ENCODE measurements at places on chromosomes 6 and 20. TPM values are rescaled to one million over a fixed set of nuclear protein-coding genes. Genes with fewer than 3 reads are reported as not detected.

- no peak for DNase-seq
Measured at GRCh38 chr6:6713657-6714056, 125.1 kb downstream of the LY86 start.

GRCh38 chr20:32382102-32382950 is 24.2 kb downstream of the ASXL1 start:
- no peak for DNase-seq

The TAAR8 gene
- total RNA-seq, result not detected

DNA sequence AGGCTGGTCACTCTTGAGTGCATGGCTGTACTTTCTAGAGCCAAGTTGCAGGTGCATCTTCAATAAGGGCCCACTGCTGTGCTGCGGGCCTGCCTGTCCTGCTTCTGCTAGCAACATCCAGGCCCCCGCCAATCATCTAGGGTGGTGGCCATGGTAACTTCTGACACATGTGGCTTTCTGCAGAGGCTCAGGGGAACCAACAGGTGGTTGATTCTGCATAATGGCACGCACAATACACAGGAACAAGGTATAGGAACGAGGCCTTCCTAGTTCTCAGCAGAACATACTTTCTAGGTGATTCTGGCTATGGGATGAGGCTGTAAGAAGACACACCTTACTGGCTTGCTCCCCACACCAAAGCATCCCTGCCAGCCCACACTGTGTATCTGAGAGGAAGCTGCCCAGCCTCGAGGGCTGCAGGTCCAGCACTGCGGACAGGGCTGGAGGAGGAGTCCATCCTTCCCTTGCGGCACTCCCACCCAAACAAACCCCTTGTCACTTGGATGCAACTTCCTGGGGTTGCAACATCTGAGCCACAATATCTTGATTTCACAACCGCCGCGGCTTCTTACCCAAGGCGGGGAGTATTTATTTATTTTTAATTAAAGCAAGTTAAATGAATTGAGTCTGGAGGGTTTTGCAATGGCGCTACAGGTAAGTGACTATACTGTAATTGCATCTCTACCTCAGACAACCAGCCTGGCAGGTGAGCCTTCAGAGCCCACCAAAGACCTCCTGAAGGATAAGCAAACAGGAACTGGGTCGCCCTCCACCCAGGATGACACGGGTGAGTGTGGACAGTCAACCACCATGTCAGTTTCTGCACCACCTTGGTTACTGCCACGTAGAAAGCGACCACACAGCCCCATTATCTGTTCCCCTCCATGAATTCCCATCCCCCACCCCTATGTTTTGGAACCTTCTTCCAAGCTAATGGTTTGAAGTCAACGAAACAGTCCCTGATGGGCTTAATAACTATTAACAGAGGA is 49.6 kb downstream of the SULF2 start:
- peak; percentile 52 for DNase-seq

The FNDC11 gene
- total RNA-seq, result 0.15 TPM

- DNase-seq, result no peak
Measured at GRCh38 chr6:17352302-17352701, 41.1 kb upstream of the CAP2 start.

DNA sequence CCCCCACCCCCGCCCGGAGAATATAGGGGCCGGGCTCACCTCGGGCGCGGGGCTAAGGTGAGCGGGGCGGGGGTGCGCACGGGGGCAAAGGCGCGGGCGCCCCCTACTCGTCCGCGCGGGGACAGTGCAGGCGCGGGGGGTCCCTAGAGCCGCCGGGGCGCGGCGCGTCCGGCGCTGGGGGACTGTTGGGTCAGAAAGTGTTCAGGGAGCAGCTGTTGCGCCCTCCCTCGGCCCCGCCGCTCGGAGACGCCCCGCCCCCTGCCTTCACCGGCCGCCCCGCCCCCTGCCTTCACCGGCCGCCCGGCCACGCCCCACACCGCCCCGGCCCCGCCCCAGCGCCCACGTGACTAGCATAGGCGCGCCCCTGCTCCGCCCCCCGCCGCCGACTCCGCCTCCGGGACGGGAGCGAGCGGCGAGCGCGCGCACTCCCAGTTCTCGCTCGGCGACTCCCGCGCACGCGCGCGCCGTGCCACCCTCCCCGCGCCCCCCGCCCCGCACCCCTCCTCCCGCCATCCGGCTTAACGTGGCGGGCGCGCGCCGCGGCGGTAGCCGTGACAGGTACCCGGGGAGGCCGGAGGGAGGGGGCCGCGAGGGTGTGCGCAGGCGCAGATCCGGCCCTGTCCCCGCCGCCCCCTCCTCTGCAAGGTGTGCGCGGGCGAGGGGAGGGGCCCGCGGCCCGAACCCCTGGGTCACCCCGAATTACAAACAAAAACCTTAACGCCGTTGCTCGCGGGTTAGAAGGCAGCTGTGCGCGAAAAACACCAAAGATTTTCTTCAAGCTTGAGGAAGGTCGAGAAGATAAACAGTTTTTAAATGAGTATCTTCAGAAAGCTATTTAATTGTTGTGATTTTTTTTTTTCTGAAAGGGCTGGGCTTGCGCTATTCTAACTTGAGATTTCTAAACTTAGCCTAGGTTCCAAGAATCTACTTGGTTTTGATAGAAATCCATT is 704 bp upstream of the ZNF217 start:
- DNase-seq, result peak; percentile 99

GRCh38 chr20:17653835-17654648 is 28.0 kb downstream of the RRBP1 start:
- DNase-seq, result no peak

DNA sequence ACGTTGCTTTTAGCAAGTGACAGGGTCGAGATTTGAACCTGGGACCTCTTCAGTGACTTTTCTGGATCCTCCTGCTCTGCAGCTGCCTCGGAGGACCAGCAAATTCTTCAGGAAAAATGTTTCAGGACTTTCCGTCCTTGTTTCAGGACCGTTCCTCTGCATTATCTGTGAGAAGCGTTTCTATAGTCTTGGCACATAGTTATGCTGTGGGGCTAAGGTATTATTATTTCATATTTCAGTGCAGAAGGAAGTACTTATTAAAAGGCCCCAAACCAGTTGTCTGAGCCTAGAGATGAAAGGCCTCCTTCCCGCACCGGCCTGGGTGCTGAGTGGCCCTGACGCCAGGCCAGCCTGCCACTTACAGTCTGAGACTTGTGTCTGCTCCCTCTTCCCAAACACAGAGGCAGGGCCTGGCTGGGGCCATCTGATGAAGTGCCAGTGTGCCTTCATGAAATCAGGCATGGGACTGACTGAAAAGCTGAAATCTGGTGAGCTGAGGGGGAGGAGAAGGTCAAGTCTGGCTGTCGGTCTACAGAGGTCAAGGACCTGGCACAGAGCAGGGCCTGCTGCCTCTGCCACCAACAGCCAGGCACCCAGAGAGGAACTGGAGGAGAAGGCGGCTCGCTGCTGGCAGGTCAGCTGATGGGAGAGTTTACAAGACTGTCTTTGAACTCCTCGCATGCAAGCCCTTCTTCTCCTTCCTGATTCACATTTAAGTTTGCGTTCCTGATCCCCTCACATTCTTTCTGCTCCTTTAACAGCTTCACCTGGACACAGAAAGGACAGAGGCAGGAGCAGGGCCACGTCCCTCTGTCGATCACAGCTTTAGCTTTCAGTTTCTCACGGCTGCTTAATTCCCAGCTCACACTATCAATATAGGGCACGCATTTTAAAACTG is 8.9 kb upstream of the QKI start:
- peak; percentile 80 for DNase-seq

- no peak for DNase-seq
Measured at GRCh38 chr6:160445130-160445529, 97.0 kb downstream of the SLC22A3 start.

DNA sequence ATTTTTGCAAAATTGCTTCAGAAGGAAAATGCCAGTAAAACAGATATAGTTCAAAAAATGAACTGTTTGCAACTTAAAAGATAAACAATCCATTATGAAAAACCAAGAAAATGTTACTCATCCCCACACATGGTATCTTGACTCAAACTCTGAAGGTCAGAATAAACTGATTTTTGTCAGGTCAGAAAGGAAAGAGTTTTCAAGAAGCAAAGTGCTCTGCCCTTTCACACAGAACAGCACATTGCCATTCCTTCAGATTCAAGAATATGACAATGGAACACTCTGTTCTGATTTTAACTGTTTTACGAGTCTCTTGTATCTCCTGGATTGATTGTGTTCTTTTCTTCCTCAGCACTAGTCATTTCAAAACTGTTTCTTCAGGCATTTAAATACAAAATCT is 33.8 kb upstream of the NT5E start:
- DNase-seq, result no peak

- no peak for DNase-seq
Measured at GRCh38 chr6:109946979-109947378, 31.1 kb upstream of the GPR6 start.

DNA sequence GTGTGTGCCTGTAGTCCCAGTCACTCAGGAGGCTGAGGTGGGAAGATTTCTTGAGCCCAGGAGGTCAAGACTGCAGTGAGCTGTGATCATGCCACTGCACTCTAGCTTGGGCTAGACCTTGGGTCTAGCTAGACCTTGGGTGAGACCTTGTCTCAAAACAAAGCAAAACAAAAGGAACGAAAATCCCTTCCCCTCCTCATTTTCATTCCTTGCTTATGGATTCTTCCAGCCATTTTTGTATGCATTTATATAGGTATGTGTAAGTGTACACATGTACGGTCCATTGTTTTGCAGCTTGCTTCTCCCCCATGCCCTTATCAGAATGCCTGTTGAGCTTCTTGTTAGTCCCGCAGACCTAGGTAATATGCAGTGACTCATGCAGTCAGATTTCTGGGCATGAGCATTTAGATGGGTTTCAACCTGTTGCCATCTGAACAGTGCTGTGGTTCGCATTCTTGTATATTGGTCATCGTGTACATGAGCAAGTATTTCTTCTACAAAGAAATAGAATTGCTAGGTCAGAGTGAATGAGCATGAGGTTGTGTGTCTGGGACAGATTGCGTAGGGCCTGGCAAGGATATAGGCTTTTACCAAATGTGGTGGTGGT is 73.2 kb downstream of the ATRN start:
- no peak for DNase-seq

The BEND3 gene
- 1.2 TPM for total RNA-seq

The IL20RA gene
- 7.2 TPM for total RNA-seq

GRCh38 chr6:71706523-71706922 is 179.8 kb upstream of the RIMS1 start:
- DNase-seq, result no peak

- DNase-seq, result no peak
Measured at GRCh38 chr20:44104798-44105517, 82.0 kb downstream of the JPH2 start.

DNA sequence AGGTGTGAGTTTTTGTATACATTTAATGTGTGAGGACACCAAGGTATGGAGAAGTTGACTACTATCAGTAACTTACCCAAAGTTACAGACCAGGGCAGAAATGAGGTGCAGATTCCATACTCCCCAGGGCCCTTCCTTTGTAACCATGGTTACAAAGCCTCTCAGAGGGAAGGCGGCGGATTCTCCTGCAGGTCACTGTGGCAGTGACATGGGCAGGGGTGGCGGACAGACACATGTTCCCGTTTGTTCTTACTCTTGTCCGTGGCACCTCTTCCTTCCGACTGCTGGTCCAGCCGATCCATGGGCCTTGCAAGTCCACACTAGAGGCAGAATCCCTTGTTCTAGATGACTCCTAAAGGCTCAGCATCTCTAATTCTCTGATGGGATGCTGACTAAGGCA is 43.0 kb downstream of the PDYN start:
- no peak for DNase-seq

- DNase-seq, result no peak
Measured at GRCh38 chr6:40585223-40585622, 1.9 kb downstream of the LRFN2 start.

The OPRM1 gene
- not detected for total RNA-seq

DNA sequence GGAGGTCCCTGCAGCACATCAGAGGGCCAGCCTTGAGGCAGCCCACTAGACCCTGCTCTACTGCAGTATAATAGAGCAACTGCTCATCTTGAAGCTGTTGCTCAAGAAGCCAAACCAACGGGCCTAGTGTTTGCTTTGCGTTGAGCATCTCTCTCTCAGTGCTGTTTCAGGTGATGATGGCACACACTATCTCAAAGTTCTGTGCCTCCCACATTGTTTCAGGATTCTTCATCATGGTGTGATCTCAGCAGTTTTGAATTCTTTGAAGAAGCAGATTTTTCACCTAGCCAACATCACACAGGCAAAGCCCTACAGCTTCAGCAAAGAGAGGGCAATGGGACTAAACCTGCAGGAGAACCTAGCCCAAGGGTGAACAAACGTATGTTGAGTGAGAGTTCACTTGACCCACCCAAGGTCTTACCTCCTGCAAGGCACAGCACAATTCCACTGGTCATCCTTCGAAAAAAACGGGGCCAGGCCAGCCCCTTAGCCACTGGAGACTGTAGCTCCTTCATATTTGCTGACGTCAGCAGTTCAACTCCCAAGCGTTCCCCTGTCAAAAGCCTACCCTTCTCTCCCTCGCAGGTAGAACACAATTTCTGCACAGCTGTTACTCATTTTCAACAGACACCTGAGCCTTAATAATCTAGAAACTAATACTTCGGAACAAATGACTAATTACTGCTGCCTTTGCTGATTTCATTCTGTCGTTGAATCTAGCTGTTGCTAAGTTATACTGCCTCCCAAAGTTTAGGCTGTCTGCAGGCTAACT is 15.8 kb downstream of the MYB start:
- DNase-seq, result no peak

GRCh38 chr20:50659975-50660670 is 31.2 kb downstream of the RIPOR3 start:
- no peak for DNase-seq

- no peak for DNase-seq
Measured at GRCh38 chr20:24696396-24696795, 227.0 kb downstream of the SYNDIG1 start.

- DNase-seq, result no peak
Measured at GRCh38 chr20:9280666-9281065, 211.8 kb downstream of the PLCB4 start.

GRCh38 chr6:11912420-11912819 is 99.7 kb upstream of the HIVEP1 start:
- no peak for DNase-seq

The ALDH8A1 gene
- total RNA-seq, result 0.20 TPM

DNA sequence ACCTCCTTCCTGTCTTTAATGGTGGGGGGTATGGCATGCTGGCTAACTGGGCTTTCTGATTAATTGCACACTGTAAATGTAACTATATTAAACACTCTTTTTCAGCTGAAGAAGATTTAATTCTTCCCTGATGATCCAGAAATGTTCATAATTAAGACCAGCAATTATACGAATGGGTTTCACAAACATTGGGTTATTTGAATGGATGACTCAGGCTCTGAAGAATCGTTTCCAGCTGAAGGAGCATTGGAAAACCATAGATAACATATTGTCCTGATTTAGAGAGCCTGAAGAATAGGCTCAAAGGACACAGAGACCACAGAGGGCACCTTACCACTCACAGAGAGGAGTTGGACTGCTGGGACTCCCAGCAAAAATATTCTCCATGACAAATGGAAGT is 130.7 kb upstream of the SSTR4 start:
- DNase-seq, result no peak

- no peak for DNase-seq
Measured at GRCh38 chr6:133880896-133881295, 8.0 kb upstream of the TCF21 start.

- DNase-seq, result no peak
Measured at GRCh38 chr6:105726902-105727655, 324.2 kb upstream of the PREP start.
